SW 1271 (cell line): ENCODE measurements at places on chromosomes 11 and 22.

GRCh38 chr22:42649246-42650099 lies at the start of gene CYB5R3:
TSS of gene CYB5R3 (minus strand) at chr22:42649392. CDS start at chr22:42649315, 77 bp downstream.
- DNase-seq: peak; percentile 29

- DNase-seq: no peak
Measured at GRCh38 chr11:95985174-95985808, 61.4 kb upstream of the MTMR2 start.

DNA sequence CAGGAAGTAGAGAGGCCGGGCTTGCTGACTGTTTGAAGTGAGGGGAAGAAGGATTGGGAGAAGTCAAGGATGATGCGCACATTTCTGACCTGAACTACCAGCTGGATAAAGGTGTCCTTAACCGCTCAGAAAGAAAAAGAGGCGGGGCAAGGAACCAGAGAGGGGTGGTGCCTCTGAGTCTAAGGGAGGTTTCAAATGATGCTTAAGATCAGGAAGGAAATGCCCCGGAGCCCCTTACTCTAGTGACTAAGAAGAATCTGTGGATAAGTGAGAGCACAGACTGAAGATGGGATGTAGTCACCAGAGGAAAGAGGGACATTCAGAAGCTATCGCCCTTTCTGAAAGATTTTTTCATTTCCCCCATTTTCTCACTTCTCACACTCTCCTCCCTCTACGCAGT lies 12.7 kb downstream of the DCHS1 start:
- no peak for DNase-seq

- DNase-seq: no peak
Measured at GRCh38 chr11:112248201-112248600, 12.5 kb downstream of the PLET1 start.

- DNase-seq: no peak
Measured at GRCh38 chr11:13880634-13881033, 81.9 kb upstream of the SPON1 start.

GRCh38 chr11:12061851-12062560 lies 48.4 kb upstream of the MICAL2 start:
- DNase-seq: no peak

- peak; percentile 2 for DNase-seq
Measured at GRCh38 chr11:4891996-4892640, 10.4 kb downstream of the OR51T1 start.

GRCh38 chr11:128632141-128632791 lies 44.9 kb upstream of the ETS1 start:
- peak; percentile 15 for DNase-seq

GRCh38 chr11:62656796-62657429 lies 3.8 kb upstream of the INTS5 start:
- no peak for DNase-seq

- DNase-seq: no peak
Measured at GRCh38 chr11:85464283-85464682, 162.9 kb downstream of the DLG2 start.

DNA sequence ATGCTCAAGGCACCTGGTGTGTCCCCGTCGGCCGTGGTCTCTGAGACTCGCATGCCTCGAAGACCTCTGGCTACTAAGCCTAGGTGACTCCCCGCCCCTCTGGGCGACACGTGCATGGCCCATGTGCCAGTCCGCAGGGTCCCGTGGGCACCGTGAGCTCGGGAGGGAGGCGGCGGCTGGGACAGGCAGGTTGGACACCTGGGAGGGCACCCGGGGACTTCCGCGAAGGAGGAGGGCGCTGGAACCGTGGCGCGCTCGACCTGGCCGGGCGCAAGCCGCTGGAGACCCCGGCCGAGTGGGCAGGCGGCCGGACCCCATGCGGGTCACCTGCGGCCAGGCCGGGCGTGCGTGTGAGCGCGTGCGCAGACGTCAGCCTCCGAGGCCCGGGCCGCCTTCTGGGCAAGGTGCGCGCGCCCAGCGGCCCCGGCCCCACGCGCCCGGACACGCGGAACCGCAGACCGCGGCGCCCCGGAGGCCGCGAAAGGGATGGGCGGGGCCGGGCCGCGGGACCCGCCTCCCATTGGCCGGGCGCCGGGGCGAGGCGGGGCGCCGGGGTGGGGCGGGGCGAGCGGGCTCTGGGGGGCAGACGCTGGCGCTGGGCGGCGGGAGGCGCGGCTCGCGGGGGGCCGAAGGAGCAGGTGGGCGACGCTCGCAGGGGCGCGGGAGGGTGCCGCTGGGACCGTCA lies 579 bp upstream of the RASD2 start:
- no peak for DNase-seq

DNA sequence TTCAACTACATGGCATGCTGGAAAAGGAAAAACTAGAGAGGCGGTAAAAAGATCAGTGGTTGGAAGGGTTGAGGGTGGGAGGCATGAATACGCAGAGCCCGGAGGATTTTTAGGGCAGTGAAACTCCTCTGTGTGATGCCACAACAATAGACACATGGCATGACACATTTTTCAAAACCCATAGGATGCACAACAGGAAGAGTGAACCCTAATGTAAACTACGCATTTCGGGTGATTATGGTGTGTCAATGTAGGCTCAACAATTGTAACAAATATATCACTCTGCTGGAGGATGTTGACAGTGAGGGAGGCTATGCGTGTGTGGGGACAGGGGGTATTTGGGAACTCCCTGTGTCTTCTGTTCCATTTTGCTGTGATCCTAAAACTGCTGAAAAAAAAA lies 15.7 kb upstream of the FAM83F start:
- DNase-seq: no peak

DNA sequence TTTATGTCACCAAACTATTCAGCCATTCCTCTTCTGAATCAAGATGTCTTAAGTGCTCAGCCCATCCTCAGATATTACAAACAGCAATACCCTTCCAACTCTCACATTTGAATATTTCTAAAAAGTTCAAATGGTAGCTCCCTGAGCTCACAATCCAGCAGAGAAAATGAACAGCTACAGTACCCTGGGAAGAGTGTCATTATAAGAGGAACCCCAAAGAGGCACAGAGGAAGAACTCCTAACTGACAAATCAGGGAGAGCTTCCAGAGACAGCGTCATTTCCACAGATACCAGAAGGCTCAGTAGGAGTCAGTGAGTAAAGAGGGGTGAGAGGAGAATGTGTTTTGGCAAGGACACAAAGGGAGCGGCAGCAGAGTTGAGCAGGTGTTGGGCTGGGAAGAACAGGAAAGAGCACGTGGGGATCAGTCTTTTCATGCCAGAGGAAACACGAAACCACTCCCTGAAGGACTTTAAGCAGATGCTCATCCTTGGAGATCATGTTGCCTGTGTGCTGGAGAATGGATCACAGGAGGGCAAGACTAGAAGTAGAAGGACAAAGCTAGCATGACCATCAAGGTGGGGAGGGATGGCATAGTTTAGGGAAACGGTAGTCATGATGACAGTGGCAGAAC lies 4.3 kb downstream of the CLTCL1 start:
- no peak for DNase-seq

DNA sequence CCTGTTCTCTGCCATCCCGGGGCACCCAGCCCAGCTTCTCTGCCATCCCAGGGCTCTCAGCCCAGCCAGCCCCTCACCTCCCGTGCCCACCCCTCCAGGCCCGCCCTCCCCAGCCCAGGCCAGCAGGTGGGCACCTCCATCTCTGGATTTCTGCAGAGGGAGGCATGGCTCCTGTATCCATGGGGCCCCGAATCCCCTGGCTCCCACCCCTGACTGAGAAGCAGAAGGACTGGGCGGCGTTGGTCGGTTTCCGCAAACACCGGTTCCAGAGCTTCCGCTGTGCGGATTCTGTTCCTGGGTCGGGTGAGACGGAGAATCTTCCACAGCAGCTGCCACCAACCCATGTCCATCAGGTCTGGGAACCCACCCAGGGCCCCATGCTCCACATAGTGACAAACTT lies 240.3 kb downstream of the BRD1 start:
- DNase-seq: no peak

DNA sequence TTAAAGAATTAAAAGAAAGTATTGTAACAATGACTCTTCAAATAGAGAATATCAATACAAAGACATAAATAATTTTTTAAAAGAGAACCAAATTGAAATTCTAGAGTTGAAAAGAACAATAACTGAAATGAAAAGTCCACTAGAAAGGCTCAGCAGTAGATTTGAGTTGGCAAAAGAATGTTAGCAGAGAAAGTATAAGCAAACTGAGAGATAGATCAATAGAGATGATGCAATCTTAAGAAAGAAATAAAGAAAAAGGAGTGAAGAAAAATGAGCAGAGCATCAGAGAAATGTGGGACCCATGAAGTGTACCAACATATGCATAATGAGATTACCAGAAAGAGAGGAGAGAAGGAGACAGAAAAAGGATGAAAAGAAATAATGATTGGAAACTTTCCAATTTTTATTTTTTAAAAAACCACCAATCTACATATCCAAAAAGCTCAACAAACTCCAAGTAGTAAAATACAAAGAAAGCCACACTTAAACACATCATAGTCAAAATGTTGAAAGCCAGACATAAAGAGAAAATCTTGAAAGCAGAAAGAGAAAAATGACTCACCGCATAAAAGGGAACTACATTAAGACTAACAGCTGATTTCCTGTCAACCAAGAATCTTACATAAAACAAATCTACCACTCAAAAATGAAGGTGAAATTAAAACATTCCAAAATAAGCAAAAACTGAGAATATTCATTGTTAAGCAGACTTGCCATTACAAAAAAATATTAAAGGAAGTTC lies 20.9 kb downstream of the NCF4 start:
- DNase-seq: no peak
